ENCODE measurements at places on chromosomes 12 and 14.

GRCh38 chr14:92646952-92647796 lies 101.3 kb downstream of the LGMN start:
- H3K36me3 ChIP-seq: peaks cover 13% of the 10 kb centered on the region
- H3K27ac ChIP-seq: no peak overlapping the region
- H3K4me3 ChIP-seq: no peak overlapping the region
- H3K4me1 ChIP-seq: peaks cover 11% of the 10 kb centered on the region

GRCh38 chr14:20743556-20743955 lies 2.1 kb upstream of the EDDM3A start:
- H3K4me1 ChIP-seq: no peaks in the 10 kb centered on the region
- H3K27me3 ChIP-seq: no peaks in the 10 kb centered on the region
- H3K4me3 ChIP-seq: no peak overlapping the region
- no peaks in the 10 kb centered on the region for H3K36me3 ChIP-seq

GRCh38 chr12:55927588-55928502 lies at the start of gene PYM1:
Gene PYM1, minus strand, starts transcription at chr12:55927894. Its CDS starts 133 bp downstream, at chr12:55927761.
- H3K27me3 ChIP-seq: peaks cover 19% of the 10 kb centered on the region
- DNase-seq: peak; percentile 58
- peak within 1 kb of the TSS; percentile 96 for H3K4me3 ChIP-seq
- H3K36me3 ChIP-seq: no peaks in the 10 kb centered on the region

DNA sequence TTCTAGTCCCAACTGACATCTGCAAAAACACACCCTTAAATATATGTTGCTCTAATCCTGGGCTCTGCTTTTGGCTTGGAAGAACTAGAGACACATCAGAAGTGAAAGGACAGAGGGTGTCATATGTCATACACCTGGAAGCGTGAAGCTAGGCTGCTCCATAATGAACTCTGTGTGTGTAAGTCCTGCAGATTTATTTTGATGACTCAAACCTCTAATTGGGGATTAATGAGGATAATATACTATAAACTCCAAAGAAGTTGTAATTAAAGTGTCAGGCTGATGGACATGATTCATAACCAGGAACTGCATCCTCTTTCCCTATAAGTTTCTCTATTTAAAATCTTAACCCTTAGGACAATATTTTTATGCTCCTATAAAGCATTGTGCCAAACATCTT lies 4.4 kb upstream of the KCNK10 start:
- H3K27me3 ChIP-seq: peaks cover 80% of the 10 kb centered on the region
- no peak overlapping the region for H3K27ac ChIP-seq
- H3K4me3 ChIP-seq: peak overlapping the region; percentile 95
- H3K36me3 ChIP-seq: no peaks in the 10 kb centered on the region
- H3K4me1 ChIP-seq: peaks cover 26% of the 10 kb centered on the region
- DNase-seq: no peak

DNA sequence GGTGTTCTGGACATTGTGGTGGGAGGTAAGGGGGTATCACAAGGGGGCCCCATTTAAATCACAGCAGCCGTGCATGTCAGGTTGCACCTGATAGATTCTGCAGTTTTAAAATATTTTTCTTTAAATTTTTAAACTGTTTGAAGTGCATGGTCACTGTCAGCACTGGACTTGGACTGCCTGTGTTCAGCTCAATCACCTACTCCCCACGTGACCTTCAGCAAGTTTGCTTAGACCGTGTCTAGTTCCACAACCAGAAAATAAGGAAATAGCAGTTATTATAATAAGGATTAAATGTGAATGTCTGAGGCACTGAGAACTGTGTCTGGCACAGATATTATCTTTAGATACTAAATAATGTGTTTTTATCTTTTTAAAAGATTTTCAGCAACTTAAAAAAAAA lies 64.7 kb downstream of the ESR2 start:
- DNase-seq: no peak
- no peak overlapping the region for H3K4me3 ChIP-seq
- H3K36me3 ChIP-seq: peaks cover 20% of the 10 kb centered on the region
- no peak overlapping the region for H3K27ac ChIP-seq
- H3K4me1 ChIP-seq: peaks cover 9% of the 10 kb centered on the region
- no peaks in the 10 kb centered on the region for H3K27me3 ChIP-seq

DNA sequence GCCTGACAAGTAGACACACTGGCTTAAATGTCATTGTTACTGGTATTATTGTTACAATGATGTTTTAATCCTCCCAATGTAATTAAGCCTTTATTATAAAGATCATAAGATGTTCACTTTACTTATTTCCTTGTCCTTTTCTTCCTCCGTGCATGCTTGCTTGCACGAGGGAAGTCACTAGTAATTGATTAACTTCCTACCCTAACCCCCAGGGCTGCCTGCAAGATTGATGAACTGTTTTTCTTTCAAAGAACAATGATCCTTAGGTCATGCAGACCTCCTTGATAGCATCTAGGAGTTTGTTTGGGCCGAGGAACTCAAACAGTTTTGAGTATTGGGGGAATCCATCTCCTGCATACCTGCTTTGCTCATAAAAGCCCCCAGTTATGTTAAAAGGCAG lies 43.0 kb downstream of the GLRX5 start:
- H3K27ac ChIP-seq: no peak overlapping the region
- H3K4me3 ChIP-seq: no peak overlapping the region
- H3K27me3 ChIP-seq: no peaks in the 10 kb centered on the region
- DNase-seq: no peak

DNA sequence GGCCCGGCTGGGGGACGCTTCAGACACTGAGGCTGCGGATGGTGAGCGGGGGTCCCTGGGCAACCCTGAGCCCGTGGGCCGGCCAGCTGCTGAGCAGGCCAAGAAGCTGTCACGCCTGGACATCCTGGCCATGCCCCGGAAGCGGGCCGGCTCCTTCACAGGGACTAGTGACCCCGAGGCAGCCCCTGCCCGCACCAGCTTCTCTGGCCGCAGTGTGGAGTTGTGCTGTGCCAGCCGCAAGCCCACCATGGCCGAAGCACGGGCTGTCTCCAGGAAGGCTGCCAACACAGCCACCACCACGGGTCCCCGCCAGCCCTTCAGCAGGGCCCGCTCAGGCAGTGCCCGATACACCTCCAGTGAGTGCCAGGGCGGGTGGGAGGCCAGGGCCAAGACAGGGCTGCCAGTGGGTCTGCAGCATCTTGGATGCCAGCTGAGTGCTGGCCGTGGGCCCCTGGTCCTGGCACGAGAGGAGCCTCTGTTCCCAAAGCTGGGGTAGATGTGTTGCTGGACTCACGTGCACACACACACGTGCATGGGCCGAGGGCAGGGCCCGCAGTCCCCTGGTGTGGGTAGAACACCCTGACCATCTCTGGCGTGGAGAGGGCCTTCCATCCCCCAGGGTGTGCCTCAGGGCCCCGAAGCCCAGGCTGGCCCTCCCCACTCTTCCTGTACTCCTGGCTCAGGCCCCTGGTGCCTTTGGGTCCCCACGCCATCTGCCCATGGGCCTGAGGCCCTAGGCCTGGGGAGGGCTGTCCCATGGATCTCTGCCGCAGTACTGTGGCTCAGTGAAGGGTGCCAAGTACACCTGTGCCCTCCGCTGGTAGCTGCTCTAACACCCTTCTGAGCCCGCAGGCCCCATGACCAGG lies 22.8 kb downstream of the CEP170B start:
- no peaks in the 10 kb centered on the region for H3K36me3 ChIP-seq
- H3K27me3 ChIP-seq: no peaks in the 10 kb centered on the region
- DNase-seq: no peak
- H3K4me3 ChIP-seq: no peak overlapping the region
- no peaks in the 10 kb centered on the region for H3K4me1 ChIP-seq

GRCh38 chr12:108625228-108625627 lies 8.5 kb downstream of the SELPLG start:
- H3K4me1 ChIP-seq: peaks cover 23% of the 10 kb centered on the region
- no peaks in the 10 kb centered on the region for H3K27me3 ChIP-seq
- no peaks in the 10 kb centered on the region for H3K36me3 ChIP-seq
- no peak for DNase-seq
- H3K4me3 ChIP-seq: no peak overlapping the region
- H3K27ac ChIP-seq: no peak overlapping the region

DNA sequence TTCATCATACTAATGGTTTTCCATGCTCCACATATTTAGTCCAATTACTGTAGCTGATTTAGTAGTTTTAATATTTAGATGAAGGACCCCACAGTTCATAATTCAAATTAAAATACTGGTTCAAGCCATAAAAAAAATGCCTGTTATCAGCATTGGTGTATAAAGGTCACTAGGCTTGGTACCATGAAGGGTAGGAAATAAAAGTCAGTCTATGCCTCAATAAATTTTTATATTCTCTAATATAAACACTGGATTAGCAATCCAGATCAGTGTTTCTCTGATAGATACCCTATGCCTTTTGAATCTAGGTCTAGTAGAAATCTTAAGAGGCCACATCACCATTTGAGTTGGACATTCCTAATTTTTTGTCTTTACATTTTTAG lies 163.2 kb upstream of the HIF1A start:
- peaks cover 25% of the 10 kb centered on the region for H3K4me1 ChIP-seq
- no peak overlapping the region for H3K4me3 ChIP-seq
- H3K36me3 ChIP-seq: no peaks in the 10 kb centered on the region
- H3K27ac ChIP-seq: no peak overlapping the region
- no peaks in the 10 kb centered on the region for H3K27me3 ChIP-seq

DNA sequence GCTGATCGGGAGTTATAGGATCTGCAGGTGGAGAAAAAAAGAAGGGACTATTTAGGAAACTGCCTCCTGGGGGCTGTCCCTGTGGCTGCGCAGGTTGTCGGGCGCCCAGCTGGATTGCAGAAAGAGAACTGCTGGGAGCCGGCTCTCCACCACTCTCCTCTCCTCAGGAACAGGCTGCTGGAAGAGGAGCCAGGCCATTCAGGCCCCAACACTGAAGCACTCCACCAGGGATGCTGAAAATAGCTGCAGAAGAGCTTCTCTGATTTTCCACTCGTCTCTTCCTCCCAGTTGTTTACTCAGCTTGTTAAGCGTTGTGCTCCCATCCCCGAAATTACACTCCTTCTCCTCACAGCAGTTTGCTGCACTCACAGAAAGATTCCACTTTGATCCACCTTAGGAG lies 347.3 kb downstream of the GLT1D1 start:
- DNase-seq: no peak
- no peaks in the 10 kb centered on the region for H3K4me1 ChIP-seq
- H3K27me3 ChIP-seq: peaks cover 27% of the 10 kb centered on the region
- H3K36me3 ChIP-seq: no peaks in the 10 kb centered on the region
- H3K4me3 ChIP-seq: no peak overlapping the region

DNA sequence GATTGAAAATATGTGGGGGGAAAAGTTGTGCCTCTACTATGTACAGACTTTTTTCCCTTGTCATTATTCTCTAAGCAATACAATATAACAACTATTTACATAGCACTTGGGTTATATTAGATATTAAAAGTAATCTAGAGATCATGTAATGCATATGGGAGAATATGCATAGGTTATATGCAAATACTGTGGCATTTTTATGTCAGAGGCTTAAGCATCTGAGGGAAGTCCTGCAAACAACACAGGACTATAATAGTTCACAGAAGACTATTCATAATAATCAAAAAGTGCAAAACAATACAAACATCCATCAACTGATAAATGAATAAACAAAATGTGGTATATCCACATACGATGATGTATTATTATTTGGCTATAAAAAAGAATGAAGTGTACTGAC lies 33.7 kb downstream of the YAF2 start:
- no peaks in the 10 kb centered on the region for H3K4me1 ChIP-seq
- H3K4me3 ChIP-seq: no peak overlapping the region
- no peak for DNase-seq
- H3K27ac ChIP-seq: no peak overlapping the region
- no peaks in the 10 kb centered on the region for H3K27me3 ChIP-seq
- peaks cover 13% of the 10 kb centered on the region for H3K36me3 ChIP-seq

DNA sequence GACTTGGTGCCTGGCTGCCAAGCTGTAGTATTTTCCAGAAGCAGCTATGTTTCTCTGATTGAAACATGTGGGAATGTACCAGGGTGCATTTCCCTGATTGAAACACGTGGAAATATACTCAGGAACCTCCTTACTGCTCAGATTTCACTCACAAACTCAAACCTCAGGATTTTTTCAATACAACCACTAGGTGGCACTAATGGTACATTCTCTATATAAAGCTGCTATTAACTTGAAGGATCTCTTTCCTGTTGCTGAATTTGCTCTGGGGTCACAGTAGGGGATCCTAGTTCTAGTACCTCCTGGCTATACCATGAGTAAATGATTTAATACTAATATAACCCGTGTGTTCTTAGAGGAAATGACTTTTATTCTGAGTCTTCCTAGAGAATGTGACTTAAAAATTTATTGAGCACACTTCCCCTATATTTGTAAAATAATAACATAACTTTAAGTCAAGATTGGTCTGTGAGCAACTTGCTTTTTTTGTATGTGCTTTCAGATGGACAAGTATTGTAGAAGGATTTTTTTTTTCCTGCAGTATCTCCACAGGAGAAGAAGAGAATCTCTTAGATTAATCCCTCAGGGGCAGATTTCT lies 173.8 kb upstream of the MIS18BP1 start:
- H3K4me1 ChIP-seq: no peaks in the 10 kb centered on the region
- H3K27me3 ChIP-seq: no peaks in the 10 kb centered on the region
- H3K27ac ChIP-seq: no peak overlapping the region
- H3K36me3 ChIP-seq: no peaks in the 10 kb centered on the region
- no peak for DNase-seq

- no peak overlapping the region for H3K27ac ChIP-seq
- H3K4me3 ChIP-seq: no peak overlapping the region
- no peaks in the 10 kb centered on the region for H3K27me3 ChIP-seq
- H3K36me3 ChIP-seq: no peaks in the 10 kb centered on the region
- no peak for DNase-seq
Measured at GRCh38 chr14:102532204-102532658, 22.7 kb upstream of the ANKRD9 start.

- H3K4me3 ChIP-seq: peak overlapping the region; percentile 95
- no peaks in the 10 kb centered on the region for H3K27me3 ChIP-seq
- no peak for DNase-seq
Measured at GRCh38 chr12:42143452-42144157, 1.1 kb downstream of the GXYLT1 start.

DNA sequence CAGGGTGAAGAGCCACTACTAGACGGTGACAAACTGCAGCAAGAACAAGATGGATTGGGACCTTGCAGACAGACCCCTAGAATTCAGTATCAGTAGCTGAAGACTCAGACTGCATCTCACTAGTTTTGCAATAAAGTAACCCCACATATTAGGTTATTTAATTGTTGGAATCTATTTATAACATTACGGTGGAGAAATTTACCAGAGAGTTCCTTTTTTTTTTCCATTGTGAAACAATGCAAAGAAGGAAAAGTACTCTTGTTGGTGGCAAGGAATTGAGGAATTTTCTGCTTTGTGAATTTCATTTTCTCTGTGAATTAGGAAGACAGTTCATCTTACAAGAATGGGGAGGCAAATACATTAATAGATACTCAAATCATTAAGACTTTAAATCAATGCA lies 185.7 kb upstream of the PPFIA2 start:
- H3K27me3 ChIP-seq: no peaks in the 10 kb centered on the region
- H3K4me3 ChIP-seq: no peak overlapping the region
- no peaks in the 10 kb centered on the region for H3K36me3 ChIP-seq
- H3K4me1 ChIP-seq: no peaks in the 10 kb centered on the region
- DNase-seq: no peak

GRCh38 chr12:119728444-119728745 lies 60.5 kb downstream of the PRKAB1 start:
- no peak overlapping the region for H3K4me3 ChIP-seq
- peaks cover 3% of the 10 kb centered on the region for H3K4me1 ChIP-seq
- no peak for DNase-seq
- H3K27me3 ChIP-seq: no peaks in the 10 kb centered on the region
- no peak overlapping the region for H3K27ac ChIP-seq

GRCh38 chr14:58876608-58877007 lies 238.8 kb downstream of the DACT1 start:
- H3K4me1 ChIP-seq: peaks cover 9% of the 10 kb centered on the region
- H3K36me3 ChIP-seq: no peaks in the 10 kb centered on the region
- no peak overlapping the region for H3K4me3 ChIP-seq
- no peak overlapping the region for H3K27ac ChIP-seq

GRCh38 chr14:66745078-66745477 lies 237.1 kb downstream of the GPHN start:
- H3K27ac ChIP-seq: no peak overlapping the region
- H3K36me3 ChIP-seq: peaks cover 13% of the 10 kb centered on the region
- H3K4me1 ChIP-seq: no peaks in the 10 kb centered on the region
- DNase-seq: no peak
- no peaks in the 10 kb centered on the region for H3K27me3 ChIP-seq
- no peak overlapping the region for H3K4me3 ChIP-seq
